DMS79 (cell line): ENCODE measurements at places on chromosomes 11 and 22.

GRCh38 chr11:101582989-101583250, 887 bp downstream of the TRPC6 start:
- DNase-seq, result no peak

GRCh38 chr11:6258571-6259081, 1.0 kb upstream of the CCKBR start:
- DNase-seq, result no peak

- DNase-seq, result no peak
These were observed 1.1 kb upstream of the ALG8 start for GRCh38 chr11:78140392-78141077.

DNA sequence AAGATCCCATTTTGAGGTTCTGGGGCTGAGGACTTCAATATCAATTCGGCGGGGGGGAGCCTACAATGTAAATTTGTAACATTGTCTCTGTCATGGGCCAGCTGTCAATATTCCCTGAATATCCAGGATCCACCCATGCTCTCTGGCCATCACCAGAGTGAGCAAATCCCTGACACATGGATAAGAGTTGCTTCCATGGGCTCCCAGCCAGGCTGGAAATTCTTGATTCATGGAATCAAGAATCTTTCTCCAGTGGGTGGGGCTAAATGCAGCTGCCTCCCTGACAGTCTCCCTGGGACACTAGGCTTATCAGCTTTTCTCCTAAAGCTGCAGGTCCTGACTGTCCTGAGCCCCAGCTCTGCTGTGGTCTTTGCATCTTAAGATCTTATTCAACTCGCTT, 86.9 kb upstream of the IGLL5 start:
- no peak for DNase-seq

- DNase-seq, result no peak
These were observed 47.5 kb upstream of the ME3 start for GRCh38 chr11:86719781-86720463.

DNA sequence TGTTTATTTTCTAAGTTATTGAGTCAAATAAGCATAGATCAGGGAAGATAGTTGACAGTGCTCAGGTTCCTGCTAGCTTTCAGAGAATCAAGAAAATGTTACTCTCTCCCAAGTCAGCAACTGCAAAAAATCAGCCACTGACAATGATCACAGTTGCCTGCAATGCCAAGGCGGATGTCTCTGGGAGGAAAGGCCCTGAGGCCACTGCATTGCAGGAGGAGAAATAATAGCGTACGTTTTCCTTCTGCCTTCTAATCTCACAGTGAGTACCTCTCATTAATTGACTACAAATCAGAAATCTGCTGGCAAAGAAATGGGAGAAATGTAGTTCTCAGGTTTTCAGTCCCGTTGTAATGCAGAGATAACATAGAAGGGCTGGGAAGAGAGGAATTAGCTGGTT, 54.0 kb upstream of the SPON1 start:
- DNase-seq, result no peak
